GM03348 (cell line): ENCODE measurements at places on chromosomes 16 and 17.

DNA sequence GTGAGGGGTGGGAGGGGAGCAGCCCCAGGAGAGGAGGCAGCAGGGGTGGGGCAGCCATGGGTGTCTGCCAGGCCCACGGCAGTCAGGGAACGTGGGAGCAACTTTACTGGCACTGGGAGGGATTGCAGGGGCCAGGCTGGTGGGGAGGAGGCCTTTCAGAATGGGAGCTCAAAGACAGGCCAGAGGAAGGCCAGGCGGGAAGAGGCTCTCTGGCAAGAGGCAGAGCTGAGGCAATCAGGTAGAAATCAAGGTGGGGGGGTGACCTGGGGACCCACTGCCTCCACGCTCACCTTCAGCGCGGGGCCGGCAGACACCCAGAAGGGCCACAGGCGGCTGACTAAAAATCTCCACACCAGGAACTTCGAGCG, 11.9 kb upstream of the GSE1 start:
- no peak for DNase-seq

- peak; percentile 21 for DNase-seq
Observed at GRCh38 chr16:82701442-82701955, 74.7 kb downstream of the CDH13 start.

- no peak for DNase-seq
Observed at GRCh38 chr16:68764862-68765261, 27.8 kb downstream of the CDH1 start.

DNA sequence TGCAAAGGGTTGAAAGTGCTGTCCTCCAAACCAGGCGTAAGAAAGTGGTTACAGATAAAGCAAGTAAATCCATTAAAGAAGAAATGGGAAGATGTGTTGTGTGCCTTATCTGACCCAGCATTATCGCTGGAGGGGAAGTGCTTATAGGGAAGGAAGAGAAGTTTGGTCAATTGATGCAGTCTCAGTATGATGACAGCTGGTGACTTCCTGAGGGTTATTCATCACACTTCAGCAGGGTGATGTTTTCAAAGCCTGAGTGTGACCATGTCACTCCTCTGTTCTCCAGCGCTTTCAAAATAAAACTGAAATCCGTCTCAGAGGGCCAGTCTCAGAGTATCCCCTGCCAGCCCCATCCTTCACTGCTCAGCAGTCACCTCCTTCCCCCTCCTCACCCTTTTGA, 505.4 kb upstream of the RBFOX1 start:
- no peak for DNase-seq
